ENCODE measurements at places on chromosomes 3 and 15. TPM values are rescaled to one million over a fixed set of nuclear protein-coding genes. Genes with fewer than 3 reads are reported as not detected.

CCNB2 gene
- total RNA-seq: 1.7 TPM

LMAN1L gene
- total RNA-seq: not detected

FBXO40 gene
- 0.09 TPM for total RNA-seq

PCOLCE2 gene
- total RNA-seq: 23.3 TPM

ZNF660 gene
- 5.9 TPM for total RNA-seq

CORO2B gene
- total RNA-seq: 3.6 TPM

SERPINI2 gene
- total RNA-seq: not detected
